SK-N-MC (cell line): ENCODE measurements at places on chromosomes 7 and 10.

DNA sequence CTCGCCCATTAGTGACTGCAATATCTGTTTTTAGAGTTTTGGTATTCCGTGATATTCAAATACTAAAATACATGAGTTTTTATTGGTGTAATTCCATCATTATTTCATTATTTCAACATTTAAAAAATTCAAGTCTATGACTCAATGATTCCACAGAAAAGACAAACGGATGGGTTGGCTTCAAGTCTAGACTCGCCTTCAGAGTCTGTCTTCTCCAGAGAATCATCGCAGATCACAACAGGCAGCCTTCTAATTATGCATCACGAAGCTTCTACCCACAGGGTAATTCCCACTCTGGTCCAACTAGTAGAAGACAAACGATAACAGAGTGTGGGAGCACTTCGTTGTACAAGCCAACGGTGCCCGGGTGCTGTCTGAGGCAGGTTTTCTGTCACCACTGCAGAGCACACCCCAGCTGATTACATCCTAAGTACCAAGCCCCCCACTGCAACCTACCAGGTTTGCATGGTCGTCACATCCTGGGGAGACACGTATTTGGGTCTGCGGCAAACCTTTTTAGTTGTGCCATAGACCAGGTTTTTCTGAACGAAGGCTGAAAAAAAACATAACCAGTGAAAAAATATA lies 28.9 kb downstream of the PARP12 start:
- DNase-seq: no peak

DNA sequence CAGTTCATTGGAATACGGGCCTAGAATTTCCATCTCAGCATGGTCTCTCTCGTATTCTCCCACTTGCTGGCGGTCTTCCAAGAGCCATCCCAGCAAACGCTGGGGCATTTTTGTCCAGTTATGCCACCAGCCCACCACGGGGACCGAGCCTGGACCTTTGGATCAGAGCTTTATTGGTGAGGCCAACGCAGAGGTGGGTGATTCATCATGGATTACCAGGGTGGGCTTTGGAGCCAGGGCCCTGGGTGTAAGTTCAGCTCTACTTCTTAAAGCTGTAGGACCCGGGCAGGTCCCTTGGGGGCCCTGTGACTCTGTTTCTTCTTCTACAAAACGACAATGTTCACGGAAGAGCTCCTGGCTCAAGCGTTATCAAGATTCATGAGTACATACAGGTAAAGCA lies 22.7 kb upstream of the PITRM1 start:
- DNase-seq: no peak

DNA sequence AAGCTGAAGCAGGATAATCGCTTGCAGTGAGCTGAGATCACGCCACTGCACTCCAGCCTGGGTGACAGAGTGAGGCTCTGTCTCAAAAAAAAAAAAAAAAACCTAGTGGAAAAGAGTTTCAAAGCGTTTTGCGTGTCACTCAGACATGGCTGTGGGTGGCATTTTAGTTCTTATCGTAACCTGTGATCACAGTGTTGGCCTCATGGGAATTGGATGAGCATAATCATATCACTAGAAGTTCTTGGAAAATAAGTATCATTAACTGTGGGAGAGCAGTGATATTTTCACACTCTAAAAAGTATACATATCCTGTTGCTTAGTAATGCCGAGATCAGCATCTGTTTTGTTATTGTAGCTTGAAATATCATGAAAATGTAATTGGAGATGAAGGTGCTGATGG lies 92.6 kb downstream of the CREM start:
- DNase-seq: no peak

DNA sequence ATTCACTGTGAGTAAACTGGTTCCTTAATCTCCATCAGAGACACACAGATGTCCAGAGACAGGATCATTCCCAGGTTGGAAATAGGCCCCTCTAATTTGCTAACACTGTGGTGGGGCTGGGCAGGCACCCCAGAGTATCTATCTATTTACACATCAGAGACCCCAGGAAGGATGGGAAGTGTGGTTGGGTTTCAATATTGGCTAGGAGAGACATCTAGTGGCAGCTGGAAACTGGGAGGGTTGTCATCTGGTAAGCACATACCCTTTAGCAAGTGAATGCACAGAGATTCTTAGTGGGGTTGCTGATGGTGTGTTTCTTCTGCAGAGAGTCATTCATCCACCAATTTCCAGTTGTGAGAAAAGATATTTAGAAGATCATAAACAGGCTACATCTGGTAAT lies 36.0 kb upstream of the NRG3 start:
- DNase-seq: no peak

GRCh38 chr7:30757342-30757692 lies 5.4 kb downstream of the INMT start:
- no peak for DNase-seq

DNA sequence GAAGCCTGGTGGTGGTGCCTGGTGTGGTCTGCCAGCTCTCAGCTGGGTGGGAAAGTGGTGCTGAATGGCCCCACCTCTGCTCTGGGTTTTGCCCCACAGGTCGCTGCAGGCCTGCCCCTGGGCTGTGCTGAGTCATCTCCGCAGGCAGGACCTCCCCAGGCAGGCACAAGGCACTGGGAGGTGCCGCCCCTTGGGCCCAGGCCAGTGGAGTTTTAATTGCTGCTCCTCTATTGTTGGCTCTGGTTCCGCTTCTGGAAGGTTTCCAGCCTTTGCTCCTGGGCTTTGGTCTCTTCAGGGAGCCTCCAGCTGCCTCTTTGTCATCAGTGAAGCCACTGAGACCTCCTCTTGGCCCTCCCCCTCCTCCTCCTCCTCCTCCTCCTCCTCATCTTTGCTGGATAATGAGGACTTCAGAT lies 180.3 kb upstream of the GRB10 start:
- no peak for DNase-seq

DNA sequence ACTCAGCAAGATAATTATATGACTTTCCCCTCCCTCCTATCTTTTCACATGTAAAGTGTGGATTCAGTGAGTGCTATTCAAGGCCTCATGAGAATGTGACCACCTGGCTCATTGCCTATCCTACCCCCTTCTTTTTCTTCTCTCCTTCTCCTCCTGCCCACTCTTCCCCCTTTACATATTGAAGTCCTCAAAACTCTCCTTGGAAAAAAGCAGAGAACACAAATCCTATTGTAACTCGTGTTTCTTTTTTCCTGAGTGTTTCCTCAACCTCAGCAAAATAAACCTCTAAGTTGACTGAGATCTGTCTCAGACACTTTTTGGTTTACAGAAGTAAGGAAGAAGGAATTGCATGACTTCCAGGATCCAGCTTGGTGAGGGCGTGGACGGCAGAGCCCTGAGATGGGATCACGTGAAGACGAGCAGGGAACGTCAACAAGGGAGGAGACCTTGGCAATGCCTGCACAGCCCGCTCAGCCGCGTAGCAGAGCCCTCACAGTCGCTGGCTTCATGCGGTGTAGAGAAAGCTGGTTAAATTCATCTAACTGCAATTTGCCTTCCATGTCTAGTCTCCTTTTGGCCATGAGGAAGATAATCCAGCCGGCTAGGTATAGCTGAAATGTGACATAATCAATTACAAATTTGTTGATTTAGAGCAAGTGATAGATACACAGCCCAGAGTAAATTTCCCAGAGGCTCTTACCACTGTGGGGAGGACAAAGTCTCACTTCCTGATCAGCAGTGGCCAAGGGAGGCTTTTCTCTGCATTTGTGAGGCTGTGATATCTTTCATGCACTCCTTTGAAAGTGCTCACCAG lies 75.7 kb downstream of the LYZL2 start:
- DNase-seq: no peak

- no peak for DNase-seq
Observed at GRCh38 chr10:24722131-24722675, 1.5 kb downstream of the ARHGAP21 start.

- DNase-seq: peak; percentile 32
Observed at GRCh38 chr10:99612167-99612831, 7.9 kb downstream of the SLC25A28 start.
